Stimulated activated CD4-positive, alpha-beta T cell treated with anti-CD3 and anti-CD28 coated beads, Interleukin-1b, Interleukin-23, amount 100 ng/mL, for 1 hour (primary cell): ENCODE measurements at places on chromosomes 1 and 21.

GRCh38 chr1:167635941-167636340 is 5.9 kb downstream of the RCSD1 start:
- no peak for DNase-seq

DNA sequence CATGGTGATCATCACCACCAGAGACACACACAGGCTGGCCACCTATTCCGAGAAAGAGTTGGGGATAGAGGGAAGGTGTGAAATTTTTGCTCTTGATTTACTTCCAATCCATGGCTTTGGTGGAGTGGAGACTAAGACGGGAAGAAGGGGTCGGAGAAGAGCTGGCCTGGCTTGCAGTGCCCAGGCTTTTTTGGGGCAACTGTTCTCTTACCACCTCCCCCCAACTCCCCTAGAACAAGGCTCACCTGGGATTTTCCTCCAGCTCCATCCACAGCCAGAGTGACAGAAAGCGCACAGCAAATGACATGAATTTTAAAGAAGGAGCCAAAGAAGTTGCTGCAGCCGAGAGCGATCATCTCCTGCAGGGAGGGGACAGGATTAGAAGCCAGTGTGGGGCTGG is 16.0 kb downstream of the SLC26A9 start:
- DNase-seq = no peak

DNA sequence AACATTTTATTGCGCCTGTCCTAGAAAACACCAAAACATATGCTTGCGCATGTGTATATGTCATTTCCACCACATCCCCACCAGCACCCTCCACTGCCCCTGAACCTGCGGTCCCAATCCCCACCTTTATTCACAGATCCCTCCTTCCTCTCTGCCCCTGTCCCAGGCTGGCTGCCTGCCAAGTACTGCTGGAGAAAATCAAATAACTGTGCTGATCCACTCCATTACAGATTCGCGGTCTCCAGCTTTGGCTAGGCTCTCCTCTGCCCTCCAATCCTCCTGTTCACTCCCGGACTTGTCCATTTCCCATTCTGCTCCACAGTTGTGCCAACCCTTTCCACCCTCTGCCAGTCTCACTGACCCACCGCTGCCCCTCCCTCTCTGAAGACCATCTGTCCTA is 59.3 kb upstream of the GJB5 start:
- DNase-seq = no peak

DNA sequence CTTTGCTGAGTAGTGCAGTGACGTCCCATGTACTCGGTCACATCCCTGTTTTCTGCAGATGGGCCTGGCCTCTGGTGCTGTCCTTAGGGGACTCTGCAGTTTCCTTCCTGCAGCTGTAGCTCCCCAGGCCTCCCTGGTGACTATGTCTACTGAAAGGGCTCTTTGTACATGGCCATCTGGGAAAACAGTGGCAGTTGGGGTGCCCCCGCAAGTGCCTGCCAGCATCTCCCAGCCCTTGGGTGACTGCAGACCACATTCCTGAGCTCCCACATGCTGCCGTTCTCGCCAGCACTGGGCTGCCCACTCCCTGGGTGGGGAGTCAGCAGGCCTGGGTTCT is 37.5 kb upstream of the KCNA10 start:
- no peak for DNase-seq

DNA sequence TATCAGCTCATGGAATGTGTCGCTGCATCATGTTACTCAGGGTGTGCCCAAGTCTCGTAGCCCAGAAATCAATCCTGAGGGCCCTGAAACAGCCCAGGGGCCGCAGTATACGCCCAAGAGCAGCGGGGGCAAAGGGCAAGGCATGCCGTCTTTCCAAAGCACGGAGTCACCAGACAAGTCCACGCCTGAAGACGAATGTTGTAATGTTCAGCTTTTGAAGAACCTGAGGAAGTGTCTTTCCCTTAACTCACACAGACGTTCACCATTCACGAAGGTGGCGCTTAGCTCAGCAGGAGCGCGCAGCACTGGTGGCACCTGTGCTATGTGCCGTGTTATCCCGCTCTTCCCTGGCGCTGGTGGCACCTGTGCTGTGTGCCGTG is 18.8 kb upstream of the PWP2 start:
- DNase-seq = no peak

DNA sequence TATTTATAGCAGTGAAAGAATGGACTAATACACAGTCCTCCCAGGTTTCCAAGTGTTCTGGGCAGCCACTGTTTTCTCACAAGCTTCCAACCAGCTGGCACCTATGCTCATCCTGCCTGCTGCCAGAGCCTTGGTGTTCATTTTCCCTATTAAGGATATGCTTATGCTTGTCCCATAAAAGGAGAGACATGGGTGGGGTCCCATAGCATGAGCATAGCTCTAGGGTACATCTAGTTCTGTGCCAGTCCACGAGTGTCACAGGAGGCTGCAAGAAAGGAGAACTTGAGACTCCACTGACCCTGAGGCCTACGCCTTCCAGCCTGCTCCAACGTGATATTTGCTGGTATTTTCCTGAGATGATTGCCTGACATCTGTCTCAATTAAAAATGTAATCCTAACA is 192.4 kb upstream of the PTGFR start:
- DNase-seq = no peak

DNA sequence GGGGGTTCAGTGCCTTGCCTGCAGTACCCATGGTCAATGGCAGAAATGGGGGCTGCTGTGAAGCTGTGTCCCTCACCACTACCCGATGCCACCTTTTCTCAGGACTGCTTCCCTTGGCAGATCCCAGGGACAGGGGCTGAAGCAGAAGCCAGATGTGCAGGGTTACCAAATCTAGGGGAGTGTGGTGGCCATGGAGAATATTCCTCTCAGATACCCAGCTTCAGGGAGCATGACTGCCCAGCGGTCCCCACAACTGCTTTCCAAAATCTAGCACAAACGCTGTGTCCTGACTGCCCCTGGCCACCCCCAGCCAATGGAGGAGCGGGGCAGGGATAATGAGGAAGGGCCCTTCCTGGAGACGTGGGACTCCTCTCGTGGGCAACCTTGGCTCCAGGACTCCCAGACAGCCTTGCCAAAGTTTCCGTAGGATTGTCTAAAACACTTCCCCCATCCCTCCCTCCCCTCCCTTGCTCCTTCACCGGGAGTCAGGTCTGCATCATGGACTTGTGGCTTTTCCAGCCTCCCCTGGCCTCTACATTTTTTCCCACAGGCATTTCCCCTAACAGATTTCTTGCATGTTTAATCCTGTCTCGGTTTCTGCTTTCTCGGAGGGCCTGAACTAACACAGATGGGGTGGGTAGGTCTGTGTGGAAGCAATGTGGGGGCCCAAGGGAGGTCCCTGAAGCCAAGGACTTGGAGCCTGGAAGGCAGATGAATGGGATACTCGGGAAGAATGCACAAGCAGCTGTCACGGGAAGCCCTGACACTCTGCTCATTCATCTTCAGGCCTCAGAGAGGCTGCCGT is 80.5 kb downstream of the OMA1 start:
- DNase-seq = no peak

DNA sequence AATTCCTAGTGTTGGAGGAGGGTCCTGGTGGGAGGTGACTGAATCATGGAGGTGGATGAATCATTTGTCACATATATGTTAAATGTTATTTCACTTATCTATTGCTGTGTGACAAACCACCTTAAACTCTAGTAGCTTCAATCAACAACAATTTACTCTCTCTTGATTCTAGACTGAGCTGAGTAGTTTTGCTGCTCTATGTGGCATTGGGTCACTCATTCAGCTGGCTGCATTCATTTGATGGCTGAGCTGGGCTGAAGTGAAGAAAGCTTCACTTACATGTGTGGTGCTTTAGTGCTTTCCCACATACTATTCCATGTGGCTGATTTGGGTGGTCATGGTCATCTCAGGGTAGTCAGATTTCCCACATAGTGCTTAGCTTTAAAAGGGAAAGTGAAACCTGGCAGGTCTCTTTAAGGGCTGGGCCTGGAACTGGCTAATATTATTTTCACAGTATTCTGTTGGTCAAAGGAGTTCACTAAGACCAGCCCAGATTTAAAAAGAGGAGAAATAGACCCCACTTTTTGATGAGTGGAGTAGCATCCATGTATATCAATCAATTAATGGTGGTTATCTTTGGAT is 10.5 kb downstream of the DNAH14 start:
- no peak for DNase-seq

- DNase-seq = no peak
These were observed 201.1 kb downstream of the MATN1 start for GRCh38 chr1:30522031-30523004.

DNA sequence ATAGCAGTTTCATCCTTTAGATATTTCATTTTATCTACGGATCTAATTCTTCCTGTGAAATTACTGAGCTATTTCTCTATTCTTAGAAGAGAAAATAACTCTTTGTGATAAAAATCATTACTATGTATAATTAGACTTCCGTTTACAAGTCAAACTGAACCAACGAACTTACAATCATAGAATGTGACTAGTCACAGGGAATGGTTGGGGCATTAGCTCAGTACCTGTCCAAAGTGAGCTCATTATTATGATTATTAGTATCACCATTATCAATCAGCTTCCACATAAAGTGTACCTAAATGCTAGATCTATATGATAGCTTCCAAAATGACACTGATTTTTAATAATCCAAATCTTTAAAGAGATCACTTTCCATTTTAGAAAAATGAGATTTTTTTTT is 12.5 kb downstream of the AMY2B start:
- no peak for DNase-seq

GRCh38 chr1:47262787-47263413 is 30.9 kb upstream of the TAL1 start:
- no peak for DNase-seq

DNA sequence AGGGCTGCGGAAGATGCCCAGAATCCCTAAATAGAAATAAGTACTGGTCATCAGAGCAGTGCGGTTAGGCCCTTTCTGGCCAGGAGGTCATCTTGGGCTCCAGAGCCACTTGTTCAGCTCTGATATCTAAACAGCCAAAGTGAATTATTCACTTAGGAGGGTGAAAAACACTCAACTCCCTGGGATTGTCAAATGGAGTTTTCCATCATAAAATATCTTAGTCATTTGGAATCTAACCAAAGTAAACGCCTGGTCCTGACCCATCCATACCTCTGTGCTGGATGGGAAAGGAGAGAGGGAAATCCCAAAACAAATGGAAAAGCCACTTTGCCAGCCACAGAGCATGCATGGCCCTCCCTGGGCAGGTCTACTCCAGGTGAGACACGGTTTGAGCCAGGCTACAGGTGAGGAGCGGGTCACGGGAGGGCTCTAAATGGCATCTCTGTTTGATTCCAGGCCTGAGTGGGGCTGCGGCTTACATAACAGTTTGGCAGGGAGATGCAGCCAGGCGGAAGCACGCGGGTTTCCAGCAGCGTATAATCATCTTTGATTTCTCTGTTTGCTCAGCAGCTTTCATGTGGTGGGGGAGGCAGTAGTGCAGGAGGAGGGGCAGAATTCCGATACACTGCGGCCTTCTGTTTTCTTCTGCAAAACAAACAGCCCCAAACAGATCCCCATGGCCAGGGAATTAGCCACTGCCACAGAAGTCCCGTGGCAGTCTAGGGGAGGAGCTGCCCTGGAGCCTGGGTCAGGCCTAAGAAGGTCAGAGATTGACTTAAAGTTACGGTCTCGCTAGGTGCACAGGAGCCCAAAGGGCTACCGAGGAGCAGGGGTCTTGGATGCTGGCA is 59.1 kb upstream of the ZNF648 start:
- DNase-seq = no peak

- DNase-seq = no peak
These were observed 81.9 kb upstream of the AKT3 start for GRCh38 chr1:243931957-243932356.

DNA sequence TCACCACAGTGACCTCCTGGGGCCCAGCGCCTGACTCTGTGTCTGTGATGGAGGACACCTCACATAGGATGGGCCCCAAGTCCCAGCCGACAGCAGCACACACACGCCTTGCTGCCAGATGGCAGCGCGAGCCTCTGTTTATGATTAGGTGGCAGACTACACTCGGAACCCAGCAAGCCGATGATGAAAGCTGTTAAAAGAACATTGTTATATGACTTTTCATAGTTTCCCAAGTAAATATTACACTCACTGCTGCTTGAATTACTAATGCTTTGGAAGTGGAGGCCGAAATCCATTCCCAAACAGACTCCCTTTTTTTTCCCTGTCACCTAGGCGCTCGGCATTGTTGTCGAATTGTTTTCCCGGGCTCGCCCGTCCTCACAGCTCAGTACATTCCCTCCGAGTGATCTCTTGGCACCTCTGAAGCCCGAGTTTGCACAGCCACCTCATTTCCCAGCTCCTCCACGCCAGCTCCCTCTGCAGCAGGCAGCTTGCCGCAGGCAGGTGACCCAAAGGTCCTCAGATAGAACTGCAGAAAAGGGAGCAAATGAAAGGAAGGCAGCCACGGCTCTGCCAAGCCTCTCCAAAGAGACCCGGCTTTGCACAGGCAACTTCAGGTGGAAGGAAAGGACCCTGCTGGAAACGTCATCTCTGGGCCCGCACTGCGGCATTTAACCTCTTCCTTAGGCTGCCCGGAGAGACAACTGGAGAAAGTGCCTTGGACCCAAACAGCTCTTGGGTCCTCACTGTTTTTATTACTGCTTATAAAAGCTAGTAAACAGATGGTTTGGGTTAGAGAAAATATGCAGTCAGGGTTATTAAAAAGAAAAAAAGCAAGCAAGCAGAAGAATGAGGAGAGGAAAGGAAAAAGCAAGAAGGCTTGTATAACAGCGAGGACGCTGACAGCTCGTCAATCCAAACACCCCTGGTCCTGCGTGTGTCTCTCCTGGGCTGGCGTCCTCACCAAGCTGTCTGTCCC is 72.2 kb upstream of the SLC25A33 start:
- DNase-seq = no peak

DNA sequence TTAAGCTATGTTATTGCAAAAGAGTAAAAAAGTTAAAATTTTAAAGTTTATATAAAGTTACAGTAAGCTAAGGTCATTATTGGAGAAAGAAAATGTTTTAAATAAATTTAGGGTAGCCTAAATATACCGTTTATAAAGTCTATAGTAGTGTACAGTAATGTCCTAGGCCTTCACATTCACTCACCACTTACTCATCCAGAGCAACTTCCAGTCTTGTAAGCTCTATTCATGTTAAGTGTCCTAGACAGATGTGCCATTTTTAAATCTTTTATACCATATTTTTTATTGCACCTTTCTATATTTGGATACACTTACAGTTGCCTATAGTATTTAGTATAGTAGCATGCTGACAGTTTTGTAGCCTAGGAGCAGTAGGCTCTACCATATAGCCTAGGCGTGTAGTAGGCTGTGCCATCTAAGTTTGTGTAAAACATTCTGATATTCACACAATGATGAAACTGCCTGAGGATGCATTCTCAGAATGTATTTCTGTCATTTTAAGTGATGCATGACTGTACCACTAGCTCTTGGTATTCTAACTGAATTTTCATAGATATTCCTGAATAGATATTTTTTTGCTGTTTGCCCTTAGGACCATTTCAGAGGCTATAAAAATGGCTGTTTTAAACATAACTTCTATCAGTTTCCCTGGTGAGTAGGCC is 26.8 kb downstream of the PPP2R5A start:
- no peak for DNase-seq

DNA sequence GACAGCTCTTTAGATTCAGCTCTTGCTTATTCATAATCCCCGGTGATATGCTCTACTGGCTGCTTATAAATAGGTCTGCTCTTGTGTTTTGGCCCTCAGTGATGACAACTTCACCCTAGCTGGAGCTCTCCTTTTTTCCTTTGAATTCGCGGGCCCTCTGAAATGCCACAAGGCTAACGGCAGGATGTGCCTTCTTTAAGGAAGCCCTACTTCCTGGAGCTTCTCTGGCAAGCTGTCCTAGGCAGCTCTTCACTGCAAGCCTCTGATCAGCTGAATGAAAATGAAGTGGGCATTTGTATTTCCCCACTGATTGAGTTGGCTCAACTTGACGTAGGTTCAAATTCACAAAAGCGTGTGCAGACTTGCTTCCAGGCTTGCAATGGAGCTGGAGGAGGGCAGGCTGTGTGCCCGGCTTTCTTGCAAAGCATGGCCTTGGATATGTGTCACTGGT is 22.2 kb downstream of the SGIP1 start:
- no peak for DNase-seq

- DNase-seq = no peak
These were observed 6.2 kb upstream of the DDR2 start for GRCh38 chr1:162626094-162626493.
